ENCODE measurements at places on chromosomes 16 and 17.
A peak's percentile ranks its signal among the peaks of the same experiment; 100 is the strongest.

DNA sequence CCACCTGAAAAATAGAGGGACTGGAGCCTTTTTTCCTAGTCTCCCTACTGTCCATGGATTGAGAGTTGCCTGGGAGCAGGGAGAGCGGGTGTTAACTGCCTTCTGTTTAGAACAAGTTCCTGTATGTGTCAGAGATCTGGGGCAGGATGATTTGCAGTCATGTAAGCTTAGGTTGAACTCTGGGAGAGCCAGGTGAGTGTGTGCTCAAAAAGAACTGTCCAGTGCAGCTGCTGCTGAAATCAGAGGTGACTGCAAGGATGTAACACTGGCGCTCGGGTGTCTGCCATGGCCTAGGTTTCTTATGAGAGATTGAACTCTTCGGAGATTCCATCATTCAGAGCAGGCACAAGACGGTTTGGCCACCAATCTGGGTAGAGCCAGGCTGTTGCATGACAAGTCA is 432.5 kb downstream of the CDH13 start:
- peak; percentile 22 for DNase-seq

DNA sequence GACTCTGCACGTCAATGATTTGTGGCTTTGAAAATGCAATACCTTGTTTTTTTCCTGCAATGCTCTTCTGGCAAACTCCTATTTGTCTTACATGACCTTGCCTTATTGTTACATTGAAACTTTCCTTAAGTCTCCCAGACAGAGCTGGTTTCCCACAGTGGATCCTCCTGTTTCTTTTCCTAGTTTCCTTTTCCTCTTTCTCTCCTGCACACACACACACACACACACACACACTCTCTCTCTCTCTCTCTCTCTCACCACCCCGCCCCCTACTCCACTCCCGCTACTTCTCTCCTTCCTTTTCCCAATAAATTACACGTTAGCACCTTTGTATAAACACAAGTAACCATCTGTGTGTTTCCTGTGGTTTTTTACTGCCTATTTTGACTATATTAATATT is 2.3 kb downstream of the ORC6 start:
- DNase-seq = no peak

GRCh38 chr16:85860413-85861094 is 38.4 kb upstream of the IRF8 start:
- no peak for DNase-seq

DNA sequence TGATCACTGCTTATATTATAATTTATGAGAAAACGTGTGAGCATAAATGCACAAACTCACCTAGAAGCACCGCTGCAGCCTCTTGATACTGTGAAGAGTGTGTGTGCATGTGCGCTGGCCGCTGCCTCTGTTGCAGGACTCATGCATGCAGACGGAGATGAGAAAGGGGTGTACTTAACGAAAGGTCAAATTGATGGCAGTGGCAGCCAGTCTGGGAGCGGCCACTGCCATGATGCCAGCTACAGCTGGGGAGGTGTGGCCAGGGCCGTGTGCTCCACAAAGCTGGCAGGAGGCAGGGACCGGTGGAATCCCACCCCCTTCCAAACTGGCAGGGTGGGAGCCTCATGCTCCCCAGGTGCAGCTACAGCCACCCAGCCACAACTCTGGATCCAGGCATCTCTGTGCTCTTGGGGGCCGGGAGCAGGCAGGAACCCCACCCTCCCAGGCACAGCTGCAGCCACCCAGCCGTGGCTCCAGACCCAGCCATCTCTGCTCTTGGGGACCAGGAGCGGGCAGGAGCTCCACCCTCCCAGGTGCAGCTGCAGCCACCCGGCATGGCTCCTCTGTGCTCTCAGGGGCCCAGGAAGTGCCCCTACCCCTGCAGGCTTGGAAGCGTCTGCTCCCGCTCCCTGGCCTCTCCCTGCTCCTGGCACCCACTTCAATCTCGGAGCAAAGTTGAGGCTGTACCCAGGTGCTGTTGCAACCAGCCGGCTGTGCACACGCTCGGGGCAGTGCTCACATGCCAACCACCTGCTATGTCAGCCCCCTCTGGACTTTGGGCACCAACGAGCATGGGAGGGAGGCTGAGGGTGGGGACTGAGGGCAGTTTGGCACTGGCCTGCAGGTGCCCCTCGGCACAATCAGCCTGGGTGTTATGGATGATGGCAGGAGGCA is 77.5 kb upstream of the CHMP6 start:
- no peak for DNase-seq

DNA sequence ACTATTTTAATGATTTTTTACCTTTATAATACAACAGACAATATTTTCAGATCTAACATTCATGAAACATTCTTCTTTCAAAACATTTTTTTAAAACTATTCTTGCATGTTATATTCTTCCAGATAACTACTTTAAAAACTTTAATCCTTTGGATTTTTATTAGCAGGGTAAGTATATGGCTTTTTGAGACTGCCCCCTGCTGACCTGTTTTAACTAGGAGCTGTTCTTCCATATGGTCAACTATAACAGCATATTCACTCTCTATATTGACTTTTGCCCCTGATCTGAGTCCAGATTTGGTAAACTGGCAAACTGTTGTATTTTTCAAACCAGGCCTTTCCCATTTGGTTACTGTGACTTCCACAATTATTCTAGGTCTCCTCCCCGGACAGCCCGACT is 16.5 kb downstream of the ZNF18 start:
- DNase-seq = no peak

- DNase-seq = no peak
Measured at GRCh38 chr17:28467456-28468025, 5.9 kb upstream of the SLC13A2 start.

DNA sequence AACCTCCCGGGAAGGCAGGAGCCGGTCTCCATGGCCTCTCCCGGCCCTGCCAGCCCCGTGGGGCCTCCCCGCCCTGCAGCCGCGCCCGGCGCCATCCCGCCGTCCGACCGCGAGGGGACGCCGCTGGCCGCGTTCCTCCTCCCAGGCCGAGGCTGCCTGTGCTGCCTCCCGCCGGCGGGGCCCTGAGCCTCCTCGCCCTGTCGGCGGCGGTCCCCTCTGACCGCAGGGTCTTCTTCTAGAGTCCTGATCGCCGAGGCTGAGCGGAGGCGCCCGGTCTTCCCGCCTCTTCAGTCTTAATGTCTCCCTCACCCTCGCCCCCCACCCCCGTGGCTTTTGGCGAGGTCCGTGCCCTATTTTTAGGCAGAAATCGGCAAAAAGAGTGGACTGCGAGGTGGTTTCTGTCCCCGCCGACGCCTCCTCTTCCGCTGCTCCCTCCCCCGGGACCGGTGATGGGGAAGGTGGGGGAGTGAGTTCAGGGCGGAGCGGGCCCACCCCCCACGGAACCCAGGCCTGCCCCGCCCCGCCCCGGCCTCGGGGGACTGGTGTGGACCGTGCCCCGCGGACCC is 794 bp upstream of the CPNE7 start:
- DNase-seq = no peak

GRCh38 chr16:35750157-35750689 is 2290.8 kb downstream of the TP53TG3F start:
- no peak for DNase-seq

DNA sequence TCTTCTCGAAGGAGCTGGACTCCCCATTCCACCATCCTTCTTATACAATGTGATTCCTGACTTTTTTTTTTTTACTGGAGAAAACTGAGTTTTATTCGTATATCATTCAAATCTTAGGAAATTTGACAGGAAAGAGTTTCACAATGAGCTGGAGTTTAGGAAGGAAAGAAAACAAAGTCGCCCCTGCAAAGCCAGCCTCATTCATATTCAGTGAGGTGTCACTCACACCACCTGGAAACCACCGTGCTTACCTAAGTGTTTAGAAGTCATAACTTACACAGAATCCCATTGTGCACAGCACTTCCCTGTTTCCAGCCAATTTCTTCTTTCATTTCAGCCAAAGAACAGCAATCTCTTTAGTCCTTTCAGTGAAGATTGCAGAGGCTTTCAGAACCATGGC is 90.3 kb upstream of the CHMP6 start:
- no peak for DNase-seq

DNA sequence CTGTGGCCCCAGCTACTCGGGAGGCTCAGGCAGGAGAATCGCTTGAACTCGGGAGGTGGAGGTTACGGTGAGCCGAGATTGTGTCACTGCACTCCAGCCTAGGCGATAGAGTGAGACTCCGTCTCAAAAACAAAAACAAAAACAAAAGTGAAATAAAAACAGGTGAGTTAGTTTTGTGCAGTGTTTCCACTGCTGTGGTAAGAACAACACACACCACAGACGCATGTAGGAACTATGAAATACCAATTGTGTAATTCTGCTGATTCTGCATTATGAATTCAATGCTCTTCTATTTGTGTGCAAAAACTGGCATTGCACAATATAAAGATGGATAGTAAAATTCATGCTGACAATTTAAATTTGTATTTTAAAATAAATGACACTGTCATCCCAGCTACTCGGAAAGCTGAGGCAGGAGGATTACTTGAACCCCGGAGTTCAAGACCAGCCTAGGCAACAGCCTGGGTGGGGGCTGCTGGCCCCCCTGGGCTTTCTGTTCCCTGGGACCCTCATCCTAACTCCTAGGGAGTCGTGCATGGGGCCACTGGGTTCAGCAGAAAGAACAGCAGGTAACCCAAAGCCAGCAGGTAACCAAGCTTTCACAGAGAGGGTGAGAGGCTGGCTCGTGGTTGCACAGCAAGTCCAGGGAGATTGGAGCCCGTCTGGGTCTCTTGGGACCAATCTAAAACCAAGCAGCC is 10.6 kb upstream of the RHBDF2 start:
- DNase-seq = no peak

DNA sequence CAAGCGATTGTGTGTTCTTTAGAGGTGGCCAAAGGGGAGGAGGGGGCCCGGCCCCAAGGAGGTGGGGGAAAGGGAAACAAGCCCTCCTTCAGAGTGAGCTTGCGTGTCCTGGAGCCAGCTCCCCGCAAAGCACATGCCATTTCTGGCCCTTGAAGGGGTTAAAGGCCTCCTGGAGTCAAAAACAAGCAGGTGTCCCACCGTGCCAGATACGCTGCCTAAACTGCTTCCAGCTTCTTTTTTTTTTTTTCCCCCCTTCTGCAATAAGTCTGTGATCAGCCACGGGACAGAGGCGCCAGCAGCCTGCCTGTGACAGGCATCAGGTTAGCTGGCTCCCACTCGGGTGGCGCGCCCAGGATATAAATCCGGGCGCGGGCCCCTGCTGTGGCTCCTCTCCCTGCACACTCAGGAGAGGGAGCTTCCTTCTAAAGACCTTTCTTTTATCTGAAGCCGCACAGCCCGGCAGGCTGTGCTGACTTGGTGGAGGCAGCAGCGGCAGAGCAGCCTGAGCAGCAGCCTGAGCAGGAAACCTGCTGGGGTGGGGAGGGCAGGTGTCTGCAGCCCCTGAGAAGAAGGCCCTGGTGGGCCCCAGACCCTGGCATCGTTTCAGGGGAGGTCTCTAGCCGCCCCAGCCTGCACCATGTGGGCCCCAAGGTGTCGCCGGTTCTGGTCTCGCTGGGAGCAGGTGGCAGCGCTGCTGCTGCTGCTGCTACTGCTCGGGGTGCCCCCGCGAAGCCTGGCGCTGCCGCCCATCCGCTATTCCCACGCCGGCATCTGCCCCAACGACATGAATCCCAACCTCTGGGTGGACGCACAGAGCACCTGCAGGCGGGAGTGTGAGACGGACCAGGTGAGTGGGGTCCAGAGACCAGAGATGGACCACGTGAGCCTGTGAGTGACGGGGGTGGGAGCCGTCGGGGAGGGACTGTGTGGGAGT is at the start of gene WFIKKN2:
TSS of gene WFIKKN2 (plus strand) at position 286 of the 934 bp plus-strand sequence. CDS start at position 638, 352 bp downstream.
- DNase-seq = no peak

DNA sequence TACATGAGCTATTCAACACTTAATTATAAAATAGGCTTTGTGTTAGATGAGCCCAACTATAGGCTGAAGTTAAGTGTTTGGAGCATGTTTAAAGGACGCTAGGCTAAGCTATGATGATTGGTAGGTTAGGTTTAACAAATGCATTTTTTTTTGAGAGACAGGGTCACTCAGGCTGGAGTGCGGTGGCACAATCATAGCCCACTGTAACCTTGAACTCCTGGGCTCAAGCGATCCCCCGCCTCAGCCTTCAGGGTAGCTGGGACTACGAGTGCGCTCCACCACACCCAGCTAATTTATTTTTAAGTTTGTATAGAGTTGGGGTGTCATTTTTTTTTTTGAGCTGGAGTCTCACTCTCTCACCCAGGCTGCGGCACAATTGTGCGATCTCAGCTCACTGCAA is 19.3 kb upstream of the GPRC5C start:
- no peak for DNase-seq

- DNase-seq = no peak
Measured at GRCh38 chr16:79571065-79571902, 29.3 kb downstream of the MAF start.

DNA sequence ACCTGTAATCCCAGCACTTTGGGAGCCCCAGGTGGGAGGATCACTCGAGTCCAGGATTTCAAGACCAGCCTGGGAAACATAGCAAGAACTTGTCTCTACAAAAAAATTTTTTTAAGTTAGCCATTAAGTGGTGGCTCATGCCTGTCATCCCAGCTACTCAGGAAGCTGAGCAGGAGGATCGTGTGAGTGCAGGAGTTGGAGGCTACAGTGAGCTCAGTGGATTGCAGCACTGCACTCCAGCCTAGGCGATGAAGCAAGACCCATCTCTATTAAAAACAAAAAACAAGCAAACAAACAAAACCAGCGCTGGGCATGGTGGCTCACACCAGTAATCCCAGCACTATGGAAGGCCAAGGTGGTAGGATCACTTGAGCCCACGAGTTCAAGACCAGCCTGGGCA is 38.0 kb downstream of the HEATR3 start:
- no peak for DNase-seq

DNA sequence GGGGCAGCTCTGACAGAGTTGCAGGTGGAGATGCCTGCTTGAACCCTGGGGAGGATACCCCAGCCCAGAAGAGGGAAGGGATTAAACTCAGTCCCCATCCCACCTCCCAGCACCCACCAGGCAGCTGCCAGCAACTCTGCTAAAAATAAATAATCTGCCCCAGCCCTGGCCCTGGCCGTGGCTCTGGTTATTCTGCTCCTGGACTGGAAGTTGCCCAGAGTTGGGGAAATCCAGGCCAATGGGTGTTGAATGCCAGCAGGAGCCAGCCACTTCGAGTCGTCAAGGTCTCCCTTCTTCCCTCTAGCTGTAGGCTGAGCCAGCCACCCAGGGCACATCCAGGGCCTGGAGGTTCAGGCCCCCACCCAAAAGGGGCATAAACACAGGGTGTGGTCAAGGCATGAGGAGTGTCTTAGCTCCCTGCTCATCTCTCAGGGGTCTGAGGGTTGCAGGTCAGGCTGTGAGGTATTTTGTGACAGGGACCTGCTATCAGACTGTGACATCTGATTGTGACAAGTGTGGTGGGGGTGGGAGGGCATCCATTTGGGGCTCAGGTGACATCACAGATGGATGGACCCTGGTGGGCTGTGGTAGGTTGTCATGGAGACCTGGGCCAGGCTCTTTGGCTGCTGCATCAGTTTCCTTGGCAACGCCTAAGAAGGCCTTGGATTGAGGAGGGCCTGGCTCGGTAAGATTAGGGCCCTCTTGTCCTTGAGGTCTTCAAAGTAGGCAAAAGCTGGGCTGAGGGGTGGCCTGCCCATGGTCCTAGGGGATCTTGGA is 1.0 kb upstream of the RRAD start:
- DNase-seq = no peak

Data from left kidney (tissue), 8 donors.